ENCODE measurements at places on chromosomes 2 and 18.

DNA sequence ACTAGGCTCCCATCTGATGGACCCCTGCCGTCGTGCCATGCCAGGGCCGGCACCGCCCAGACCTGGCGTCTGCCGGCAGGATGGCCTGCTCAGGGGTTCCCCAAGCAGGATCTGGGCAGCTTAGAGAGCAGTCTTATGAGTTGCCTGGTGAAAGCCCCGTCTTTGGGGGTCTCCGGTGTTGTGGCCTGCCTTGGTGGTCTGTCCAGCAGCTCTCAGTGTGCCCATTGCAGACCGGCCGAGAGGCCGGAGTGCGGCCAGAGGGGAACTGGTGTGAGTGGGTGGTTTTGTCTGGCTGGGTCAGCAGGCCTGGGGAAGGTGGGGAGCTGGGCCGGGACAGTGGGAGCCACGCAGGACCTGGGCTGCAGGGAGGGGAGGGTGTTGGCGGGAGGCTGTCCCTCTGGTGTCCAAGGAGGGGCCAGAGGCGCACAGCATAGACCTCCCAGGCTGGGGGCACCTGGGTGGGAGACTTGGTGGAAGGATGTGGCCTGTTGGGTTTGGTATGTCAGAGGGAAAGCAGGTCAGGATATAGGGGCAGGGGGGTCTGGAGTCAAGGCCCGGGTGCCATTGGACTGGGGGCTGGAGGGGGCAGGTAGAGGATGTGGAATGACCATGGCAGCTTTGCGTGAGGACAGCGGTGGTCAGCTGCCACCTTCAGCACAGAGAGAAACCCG lies 16.5 kb downstream of the GPC1 start:
- DNase-seq: no peak

DNA sequence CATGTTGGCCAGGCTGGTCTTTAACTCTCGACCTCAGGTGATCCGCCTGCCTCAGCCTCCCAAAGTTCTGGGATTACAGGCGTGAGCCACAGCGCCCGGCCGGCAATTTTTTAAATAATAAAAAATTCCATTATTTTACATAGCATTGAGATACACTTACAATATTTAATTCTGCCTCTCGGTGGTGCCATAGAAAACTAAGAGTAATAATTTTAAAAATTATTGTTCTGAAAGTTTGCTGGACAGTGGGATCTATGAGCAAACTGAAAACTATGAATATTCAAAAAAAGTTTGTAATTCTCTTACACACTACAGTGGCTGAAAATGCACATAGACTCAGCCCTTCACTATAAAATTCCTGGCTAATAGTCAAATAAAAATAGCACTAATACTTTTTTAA lies 90.9 kb upstream of the STON1 start:
- DNase-seq: no peak

DNA sequence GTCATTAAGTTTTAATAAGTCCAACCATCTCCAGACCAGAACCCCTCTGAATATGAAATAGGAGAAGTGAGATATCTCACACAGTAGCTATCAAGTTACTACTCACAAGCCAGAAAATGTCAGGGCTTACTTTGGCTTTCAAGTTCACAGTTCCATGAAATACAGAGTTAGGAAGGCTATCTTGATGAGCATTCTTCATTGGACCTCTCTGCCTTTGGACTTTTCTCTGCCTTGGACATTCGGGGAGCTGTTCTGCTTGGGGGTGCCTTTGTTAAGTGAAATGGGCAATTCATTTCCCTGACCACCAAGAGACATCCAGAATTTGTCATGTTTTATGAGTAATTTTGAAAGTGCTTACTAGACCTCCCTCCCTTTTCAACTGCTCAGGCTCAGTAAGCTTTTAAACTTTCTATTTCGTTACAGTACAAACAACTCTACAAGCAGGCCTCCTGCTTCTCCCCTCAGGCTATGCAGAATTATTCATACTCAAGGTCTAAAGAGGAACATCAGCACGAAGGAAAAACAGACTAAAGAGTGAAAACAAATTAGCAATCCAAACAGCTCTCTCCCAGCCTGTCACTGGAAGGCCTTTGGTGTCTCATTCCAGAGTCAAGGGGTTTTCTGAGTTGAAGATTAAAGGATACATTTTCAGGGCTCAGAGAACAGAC lies 95.3 kb downstream of the MREG start:
- no peak for DNase-seq

GRCh38 chr2:181657379-181657778 lies 474 bp upstream of the CERKL start:
- DNase-seq: no peak

DNA sequence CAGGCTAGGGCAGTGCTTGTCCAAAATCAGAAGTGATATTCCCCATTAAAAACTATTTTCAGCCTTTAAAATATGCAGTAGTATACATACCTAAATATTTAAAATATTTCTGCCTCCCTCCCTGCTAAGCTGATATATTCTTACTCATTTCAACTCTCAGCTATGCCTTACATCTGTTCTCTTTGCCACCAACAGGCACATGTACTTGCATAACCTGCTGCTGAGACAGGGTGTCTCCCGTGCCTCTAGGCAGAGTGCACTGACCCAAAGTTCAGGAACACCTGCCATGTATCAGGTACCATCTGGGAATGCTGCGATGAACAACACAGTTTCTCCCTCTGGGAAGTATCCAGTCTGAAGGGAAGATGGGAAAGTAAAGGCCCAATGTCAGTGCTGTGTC lies 91.7 kb downstream of the STK39 start:
- DNase-seq: no peak

DNA sequence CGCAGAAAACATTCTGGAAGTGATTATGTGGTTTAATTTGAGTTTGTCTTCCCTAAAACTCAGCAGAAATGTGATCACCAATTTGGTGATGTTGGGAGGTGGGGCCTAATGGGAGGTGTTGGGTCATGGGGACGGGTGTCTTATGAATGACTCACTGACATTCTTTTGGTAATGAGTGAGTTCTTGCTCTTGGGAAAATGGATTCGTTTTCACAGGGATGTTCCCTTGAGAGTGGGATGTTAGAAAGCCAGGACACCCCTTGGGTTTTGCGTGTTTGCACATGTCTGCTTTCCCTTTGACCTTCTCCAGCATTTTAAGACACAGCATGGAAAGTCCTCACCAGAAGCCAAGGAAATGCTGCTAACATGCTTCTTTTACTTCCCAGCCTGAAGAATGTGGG lies 321.5 kb upstream of the NT5C1B start:
- no peak for DNase-seq

DNA sequence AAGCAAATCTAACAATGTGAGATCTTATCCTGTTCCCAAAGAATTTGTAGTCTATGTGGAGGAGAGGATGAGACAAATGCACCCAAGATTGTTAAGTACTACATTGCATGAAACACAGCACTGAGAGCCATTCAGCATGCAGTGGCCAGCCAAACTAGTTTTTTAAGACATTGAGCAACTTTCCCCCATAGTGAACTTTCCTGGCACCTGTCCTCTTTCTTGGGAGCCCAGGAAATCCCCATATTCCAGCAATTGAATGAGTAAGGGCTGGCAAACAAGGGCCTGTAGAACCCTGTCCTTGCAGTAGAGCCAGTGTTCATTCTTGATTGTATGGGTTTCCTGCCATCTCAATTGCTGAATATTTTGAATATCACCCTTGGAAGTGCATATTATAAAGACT lies 58.8 kb upstream of the FIGN start:
- no peak for DNase-seq

DNA sequence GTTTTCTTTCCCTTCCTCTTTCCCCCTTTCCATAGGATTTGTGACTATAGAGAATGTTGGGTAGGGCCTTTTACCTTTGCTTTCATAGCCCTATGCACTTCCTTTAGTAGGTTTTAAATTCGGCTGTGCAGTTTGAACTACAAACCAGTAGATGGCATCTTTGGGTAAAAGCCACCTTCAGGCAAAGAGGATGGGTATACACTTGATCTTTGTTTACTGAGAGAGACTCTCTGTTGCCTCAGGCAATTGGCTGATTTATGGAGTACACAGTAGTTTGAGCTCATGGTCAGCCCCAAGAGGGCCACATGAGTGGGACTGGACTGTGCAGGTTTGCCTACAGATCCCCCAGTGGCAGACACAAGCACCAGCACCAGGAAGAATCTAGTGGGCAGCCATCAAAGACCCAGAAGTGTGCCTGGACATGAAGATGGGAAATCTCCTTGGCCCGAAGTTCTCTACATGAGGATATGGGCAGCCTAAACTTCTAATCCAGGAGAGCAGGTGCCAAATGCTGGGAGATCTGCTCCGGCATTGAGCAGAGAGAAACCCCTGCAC lies 1304.3 kb upstream of the DDX18 start:
- DNase-seq: peak; percentile 3

DNA sequence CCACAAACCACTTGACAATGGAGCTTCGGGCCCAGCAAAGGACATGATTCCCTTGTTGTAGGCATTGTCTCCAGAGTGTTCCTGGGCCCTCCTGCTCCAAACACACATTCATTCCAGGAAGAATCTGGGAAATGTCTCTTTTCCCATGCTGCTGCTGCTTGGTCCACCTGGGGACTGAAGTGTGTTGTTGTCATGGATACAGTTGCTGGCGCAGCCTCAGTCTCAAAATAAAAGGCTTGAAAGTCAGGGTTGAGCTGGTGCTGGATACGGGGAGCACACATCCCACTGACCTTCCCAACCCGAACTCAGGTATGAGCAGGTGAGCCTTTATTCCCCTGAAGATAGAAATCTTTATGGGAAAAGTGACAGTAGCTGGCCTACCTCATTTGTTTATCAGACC lies 30.6 kb upstream of the SPP2 start:
- no peak for DNase-seq

DNA sequence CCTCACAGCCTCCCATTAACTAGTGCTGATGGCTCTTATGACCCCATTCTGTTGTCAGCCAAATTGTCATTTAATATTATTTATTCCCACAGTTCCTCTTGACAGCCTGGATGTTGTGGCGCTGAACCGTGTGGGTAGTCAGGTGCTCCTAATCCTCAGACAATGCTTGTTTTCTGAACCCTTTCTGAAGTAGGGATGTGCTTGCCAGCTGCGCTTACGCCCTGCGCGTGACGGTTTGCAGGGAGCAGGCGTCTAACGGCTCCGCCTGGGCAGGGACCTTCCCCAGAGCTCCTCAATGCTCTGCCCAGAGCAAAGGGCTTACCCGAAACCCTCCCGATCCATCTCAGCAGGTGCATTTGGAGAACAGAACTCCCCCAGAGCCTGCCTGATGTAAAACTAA lies 358.2 kb upstream of the MYT1L start:
- no peak for DNase-seq

DNA sequence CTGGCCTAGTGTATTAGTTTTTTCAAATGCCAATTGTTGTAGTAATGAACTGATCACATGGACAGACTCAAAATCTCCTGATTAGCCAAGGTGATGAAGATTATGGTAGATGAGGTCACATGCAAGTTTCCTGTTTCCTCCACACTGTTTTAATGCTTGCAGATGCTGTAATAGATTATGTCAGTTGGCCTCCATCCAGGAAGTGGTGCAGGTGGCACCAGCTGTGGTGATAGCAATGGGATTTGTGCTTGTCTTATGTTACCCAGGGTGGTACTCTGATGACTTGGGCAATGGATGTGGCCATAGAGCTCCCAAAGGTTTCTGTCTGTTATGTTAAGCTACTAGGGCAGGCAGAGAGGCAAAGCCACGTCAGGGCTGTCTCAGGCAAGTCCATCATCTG lies 332.9 kb upstream of the DDX18 start:
- no peak for DNase-seq

GRCh38 chr2:237141571-237142051 lies 55.9 kb downstream of the COPS8 start:
- no peak for DNase-seq

DNA sequence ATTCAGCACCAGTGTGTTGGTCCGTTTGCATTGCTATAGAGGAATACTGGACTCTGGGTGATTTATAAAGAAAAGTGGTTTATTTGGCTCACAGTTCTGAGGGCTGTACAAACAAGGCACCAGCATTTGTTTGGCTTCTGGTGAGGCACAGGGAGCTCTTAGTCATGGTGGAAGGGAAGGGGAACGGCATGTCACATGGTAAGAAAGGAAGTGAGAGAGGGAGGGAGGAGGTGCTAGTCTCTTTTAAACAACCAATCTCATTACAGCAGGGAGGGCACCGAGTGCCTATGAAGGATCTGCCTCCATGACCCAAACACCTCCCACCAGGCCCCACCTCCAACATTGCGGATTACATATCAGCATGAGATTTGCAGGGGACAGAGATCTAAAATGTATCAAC lies 143.9 kb upstream of the DLX2 start:
- peak; percentile 56 for DNase-seq

DNA sequence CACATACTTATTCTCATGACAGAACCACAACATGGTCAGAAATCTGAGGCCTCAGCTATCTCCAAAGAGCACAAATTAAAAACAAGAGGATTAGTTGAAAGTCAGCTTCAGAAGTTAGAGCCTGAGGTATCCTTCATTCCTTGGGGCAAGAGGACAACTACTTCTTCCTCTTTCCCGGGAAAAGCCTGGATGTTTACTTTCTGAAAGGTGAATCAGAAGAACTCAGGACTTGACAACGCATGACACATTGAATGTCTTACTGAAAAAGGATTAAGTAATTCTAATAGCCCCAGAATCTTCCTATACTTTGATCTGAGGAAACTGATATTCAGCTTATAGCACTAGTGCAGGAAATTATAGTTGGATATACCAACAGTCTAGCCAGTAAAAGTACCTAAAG lies 573.2 kb downstream of the METTL4 start:
- no peak for DNase-seq

GRCh38 chr2:159089543-159089942 lies 121.1 kb downstream of the TANC1 start:
- DNase-seq: peak; percentile 12

GRCh38 chr18:58285449-58286130 lies 241.6 kb downstream of the NEDD4L start:
- no peak for DNase-seq

- no peak for DNase-seq
These were observed 5.4 kb upstream of the IL1R1 start for GRCh38 chr2:102137138-102137537.

DNA sequence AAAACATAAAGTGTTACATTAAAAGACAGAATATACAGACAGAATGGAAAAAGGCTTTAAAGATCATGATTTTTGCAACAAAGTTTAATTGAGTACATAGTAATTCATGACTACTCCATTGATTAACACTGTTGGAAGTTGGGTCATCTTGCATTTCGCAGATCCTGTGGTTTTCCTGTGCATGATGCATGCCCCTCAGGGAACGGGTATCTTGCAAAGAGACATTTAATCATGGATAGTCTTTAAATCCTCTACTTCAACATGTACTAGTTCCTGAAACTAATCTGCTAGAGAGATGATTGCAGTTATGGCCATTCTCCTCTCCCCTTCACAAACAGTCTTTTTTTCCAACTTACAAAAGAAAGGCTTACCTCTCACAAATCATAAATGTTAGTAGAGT lies 155.6 kb upstream of the DSEL start:
- no peak for DNase-seq

GRCh38 chr2:135555311-135555710 lies 24.0 kb downstream of the R3HDM1 start:
- peak; percentile 10 for DNase-seq

- no peak for DNase-seq
These were observed 78.0 kb downstream of the NDUFA10 start for GRCh38 chr2:239946864-239947728.

GRCh38 chr2:227411320-227411989 lies 23.7 kb upstream of the SCYGR1 start:
- no peak for DNase-seq

All from common myeloid progenitor, CD34-positive (primary cell).